Inflammatory macrophage treated with lipopolysaccharide for 4 hours (primary cell): ENCODE measurements at places on chromosomes 1 and 21.

DNA sequence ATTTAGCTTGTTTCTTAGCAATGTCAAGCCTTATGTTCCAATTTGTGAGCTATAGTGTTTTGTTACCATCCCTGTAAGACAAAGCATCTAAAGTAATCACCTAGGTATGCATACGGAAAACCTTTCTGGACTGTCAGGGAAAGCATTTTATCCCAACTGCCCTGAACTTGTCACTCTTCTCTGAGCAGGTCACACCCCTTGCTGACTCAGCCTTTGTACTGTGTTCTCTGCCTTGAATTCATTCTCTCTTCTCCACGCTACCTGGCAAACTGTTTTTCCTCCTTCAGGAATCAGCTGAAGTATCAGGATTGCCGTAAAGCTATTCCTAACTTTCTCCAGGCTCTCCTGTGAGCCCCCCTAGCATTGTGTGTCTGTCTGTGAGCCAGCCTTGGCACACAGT is 54.2 kb downstream of the PBX1 start:
- no peak for DNase-seq

GRCh38 chr1:68116643-68117235 is 66.3 kb upstream of the DIRAS3 start:
- peak; percentile 32 for DNase-seq

GRCh38 chr1:24253571-24253970 is 65.6 kb upstream of the GRHL3 start:
- DNase-seq, result no peak

DNA sequence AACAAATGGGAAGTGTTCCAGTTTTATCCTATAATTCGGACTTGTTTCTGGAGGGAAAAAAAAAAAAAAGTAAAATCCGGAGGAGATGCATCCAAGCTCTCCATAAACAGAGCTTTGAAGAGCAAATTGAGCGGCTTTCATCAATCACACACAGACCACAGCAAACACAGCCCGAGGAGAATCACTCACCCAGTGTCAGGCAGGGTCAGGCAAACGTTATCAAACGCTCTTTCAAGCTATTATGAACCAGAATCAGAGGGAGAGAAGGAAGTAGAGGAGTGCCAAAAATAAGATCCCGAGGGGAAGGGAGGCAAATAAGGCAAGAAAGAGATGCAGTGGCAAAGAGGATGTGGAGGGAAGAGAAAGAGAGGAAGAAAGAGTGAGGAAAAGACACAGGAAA is 188.3 kb upstream of the CAMK1G start:
- DNase-seq, result no peak

DNA sequence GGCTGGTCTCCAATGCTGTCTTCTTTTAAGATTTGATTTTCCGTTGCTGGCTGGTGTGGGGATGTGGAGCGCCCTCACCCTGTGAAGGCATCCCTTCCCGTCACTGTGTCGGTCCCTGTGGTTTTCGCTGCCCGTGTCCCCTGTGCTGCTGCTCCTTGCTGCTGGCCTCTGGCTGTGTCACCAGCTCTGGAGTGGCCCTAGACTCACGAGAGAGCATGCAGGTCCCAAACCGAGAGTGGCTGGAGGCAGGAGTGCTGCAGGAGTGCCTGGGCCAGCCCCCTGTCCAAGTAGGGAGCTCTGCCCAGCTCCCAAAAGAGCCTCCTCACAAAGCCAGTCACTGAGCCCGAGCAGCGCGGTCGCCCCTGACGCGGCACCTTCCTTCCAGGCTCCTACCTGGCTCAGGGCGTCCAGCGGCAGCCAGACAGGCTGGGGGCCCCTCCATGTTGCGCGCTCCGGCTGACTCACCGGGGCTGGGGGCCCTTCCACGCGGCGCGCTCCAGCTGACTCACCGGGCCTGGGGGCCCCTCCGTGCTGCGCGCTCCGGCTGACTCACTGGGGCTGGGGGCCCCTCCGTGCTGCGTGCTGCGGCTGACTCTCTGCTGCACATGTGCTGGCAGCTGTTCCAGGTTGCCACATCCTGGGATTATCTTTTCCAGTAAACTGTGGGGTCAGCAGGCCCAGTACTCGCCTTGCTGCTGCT is 106.7 kb upstream of the COL6A1 start:
- no peak for DNase-seq

DNA sequence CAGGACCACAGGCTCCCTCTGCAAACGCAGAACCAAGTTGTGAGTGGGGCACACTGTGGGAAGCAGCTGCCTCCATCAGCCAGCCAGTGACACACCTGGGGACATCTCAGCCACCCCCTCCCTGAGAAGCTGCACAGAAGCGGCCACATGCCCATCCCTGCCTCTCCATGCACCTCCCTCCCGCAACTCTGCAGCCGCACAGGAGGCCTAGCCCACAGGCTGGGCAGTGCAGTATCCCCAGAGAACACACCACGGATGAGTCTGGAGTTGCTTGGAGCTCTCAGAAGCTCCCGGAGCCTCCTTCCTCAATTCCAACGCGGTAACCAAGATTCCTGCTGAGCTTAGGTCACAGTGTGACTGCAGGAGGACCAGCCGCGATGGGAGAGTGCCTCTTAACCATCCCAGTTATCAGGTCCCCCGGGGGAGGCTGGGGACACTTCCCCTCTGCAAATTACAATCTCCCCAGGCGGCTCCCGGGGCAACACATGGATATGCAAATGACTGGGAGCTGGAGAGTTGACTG is 1.2 kb upstream of the WNT3A start:
- no peak for DNase-seq

GRCh38 chr1:166675213-166675612 is 164.1 kb upstream of the POGK start:
- no peak for DNase-seq

DNA sequence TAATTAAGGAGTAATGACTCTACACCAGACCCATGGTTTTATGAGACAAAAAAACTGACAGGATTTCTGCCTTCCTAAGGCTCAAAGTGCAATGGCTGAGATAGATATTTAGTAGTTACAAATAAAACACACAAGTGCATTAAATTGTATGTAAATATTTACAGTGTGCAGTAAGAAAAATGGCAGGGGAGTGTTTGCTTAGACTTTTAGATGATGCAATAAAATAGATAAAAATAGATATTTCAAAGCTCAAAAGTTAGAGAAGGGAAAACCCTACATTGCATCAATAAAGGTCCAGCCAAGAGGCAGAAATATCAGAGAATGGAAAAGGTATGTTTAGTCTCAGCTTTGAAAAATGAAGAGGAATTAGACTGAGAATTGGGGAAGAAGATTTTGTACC is 226.3 kb upstream of the FGGY start:
- peak; percentile 44 for DNase-seq

DNA sequence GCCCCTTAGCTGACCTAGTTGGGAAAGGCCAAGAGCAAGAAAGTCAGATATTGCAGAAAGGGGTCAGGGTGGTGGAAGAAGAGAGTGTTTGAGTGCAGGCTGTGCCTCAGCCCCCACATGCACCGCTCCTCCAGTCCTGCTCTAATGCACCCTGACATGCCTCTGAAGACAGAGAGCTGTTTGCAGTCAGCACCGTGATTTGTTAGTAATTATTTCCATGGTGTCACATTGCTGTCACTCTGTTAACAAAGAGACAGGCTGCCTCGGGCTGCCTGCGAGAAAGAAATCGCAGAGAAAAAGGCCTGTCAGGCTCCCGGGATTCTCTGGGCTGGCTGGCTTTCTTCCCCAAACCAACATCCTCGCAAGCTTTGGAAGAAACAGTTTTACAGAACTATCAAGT is 58.3 kb downstream of the ERI3 start:
- no peak for DNase-seq

- no peak for DNase-seq
Measured at GRCh38 chr1:246836209-246836966, 95.4 kb downstream of the AHCTF1 start.

- no peak for DNase-seq
Measured at GRCh38 chr1:83942914-83943313, 56.0 kb downstream of the TTLL7 start.

DNA sequence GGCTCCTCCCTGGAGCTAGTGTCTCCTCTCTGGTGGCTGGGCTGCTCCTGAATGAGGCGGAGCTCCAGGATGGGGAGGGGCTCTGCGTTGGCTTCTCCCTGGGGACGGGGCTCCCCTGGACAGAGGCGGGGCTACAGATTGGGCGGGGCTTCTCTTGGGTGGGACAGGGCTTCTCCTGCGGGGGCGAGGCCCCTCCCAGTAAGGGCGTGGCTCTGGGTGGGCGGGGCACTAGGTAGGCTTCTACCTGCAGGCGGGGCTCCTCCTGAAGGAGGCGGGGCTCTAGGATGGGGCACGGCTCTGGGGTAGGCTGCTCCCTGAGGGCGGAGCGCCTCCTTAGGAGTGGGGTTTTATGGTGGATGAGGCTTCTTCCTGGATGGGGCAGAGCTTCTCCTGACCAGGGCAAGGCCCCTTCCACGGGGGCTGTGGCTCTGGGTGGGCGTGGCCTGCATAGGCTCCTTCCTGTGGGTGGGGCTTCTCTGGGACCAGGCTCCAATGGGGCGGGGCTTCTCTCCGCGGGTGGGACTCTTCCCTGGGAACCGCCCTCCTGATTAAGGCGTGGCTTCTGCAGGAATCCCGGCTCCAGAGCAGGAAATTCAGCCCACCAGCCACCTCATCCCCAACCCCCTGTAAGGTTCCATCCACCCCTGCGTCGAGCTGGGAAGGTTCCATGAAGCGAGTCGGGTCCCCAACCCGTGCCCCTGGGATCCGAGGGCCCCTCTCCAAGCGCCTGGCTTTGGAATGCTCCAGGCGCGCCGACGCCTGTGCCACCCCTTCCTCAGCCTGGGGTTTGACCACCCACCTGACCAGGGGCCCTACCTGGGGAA is 22.7 kb upstream of the ARF1 start:
- DNase-seq, result peak; percentile 32

DNA sequence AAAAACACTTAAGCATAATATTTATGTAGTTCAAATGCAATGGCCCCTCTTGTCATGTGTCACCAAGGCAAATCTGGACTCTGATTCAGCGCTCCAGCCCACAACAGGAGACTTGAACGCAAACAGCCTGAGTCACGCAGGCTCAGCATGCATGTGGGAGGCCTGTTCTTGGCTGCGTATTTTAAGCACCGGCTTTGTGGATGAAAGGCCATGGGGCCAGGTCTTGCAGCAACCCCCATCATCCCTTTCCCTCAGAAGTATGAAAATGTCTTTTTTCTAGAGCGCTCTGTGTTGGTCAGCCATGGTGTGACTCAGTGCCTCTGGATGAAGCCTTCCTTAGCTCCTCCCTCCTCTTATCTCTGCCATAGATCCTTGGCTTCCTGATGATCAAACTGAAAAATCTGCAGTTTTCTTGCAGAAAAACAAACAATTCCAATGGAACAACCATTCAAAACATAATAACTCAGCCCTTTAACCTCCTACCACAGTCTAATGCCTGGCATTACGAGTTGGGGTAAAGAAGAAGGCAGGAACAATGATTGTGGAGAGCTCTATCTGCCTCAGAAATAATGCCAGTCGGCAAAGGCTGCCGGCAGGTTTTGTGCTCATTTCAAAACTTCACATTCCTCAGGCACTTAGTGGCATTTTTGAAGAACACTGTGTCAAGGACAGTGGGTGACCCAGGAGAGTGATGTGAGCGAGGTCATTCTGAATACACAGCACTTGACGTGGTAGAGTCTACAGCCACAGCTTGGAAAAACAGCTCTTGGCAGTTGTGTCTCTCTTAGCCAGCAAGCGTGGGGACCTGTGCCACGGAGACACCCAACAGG is 167.5 kb downstream of the CLIC6 start:
- DNase-seq, result peak; percentile 99
